ENCODE measurements at places on chromosomes 7 and 10.

- no peaks in the 10 kb centered on the region for H3K27me3 ChIP-seq
- no peak overlapping the region for H3K4me3 ChIP-seq
- no peak overlapping the region for H3K27ac ChIP-seq
These were observed 64.3 kb downstream of the ABCB4 start for GRCh38 chr7:87411186-87411585.

DNA sequence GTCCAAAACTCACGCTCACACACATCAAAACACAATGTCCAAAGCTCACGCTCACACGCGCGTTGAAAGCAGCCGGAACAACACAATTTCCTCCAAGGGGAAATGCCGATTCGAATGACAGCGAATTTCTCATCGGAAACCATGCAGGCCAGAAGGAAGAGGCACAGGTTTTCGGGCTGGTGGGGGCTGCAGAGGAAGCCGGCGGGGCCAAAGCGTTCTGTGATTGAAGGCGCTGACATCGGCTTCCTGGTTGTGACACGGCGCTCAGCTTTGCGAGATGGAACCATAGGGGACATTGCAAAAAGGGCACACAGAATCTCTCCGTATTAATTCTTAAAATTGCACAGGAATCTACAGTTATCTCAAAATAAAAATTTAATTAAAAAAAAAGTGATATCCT, 61.3 kb downstream of the FOXL3 start:
- no peaks in the 10 kb centered on the region for H3K4me1 ChIP-seq
- H3K27ac ChIP-seq: no peak overlapping the region
- no peaks in the 10 kb centered on the region for H3K27me3 ChIP-seq
- no peak for DNase-seq

GRCh38 chr10:127614484-127615017, 65.4 kb downstream of the NPS start:
- peaks cover 2% of the 10 kb centered on the region for H3K4me1 ChIP-seq
- H3K36me3 ChIP-seq: no peaks in the 10 kb centered on the region
- no peak for DNase-seq
- no peak overlapping the region for H3K27ac ChIP-seq

- H3K27me3 ChIP-seq: no peaks in the 10 kb centered on the region
- H3K4me3 ChIP-seq: no peak overlapping the region
- H3K27ac ChIP-seq: no peak overlapping the region
These were observed 20.4 kb downstream of the ITGB8 start for GRCh38 chr7:20350996-20351692.
